RPMI7951 (cell line): ENCODE measurements at places on chromosomes 7 and 10.

- no peak for DNase-seq
Measured at GRCh38 chr7:69402696-69403095, 195.6 kb upstream of the AUTS2 start.

GRCh38 chr7:156177422-156178055 lies 365.3 kb upstream of the SHH start:
- DNase-seq: no peak

GRCh38 chr7:46281071-46281470 lies 360.0 kb upstream of the IGFBP3 start:
- no peak for DNase-seq

DNA sequence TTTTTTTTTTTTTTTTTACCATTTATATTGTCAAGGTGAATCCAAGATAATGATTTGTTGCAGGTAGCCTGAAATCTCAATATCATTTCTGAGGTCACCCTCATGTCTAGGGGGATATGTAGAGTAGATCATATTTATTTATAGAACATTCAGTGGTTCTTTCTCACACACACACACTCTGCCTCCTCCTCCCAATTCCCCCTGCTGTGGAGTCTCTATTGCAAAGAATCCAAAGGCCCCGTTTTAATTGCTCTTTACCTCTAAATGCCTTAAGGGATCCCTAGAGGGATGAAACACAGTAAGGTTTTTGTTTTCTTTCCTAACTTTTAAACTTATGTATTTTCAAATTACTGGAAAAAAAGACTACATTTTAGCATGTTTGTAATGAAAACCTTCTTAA lies 170.0 kb downstream of the PRKG1 start:
- no peak for DNase-seq

- peak; percentile 50 for DNase-seq
Measured at GRCh38 chr10:58064714-58065528, 202.8 kb downstream of the IPMK start.

DNA sequence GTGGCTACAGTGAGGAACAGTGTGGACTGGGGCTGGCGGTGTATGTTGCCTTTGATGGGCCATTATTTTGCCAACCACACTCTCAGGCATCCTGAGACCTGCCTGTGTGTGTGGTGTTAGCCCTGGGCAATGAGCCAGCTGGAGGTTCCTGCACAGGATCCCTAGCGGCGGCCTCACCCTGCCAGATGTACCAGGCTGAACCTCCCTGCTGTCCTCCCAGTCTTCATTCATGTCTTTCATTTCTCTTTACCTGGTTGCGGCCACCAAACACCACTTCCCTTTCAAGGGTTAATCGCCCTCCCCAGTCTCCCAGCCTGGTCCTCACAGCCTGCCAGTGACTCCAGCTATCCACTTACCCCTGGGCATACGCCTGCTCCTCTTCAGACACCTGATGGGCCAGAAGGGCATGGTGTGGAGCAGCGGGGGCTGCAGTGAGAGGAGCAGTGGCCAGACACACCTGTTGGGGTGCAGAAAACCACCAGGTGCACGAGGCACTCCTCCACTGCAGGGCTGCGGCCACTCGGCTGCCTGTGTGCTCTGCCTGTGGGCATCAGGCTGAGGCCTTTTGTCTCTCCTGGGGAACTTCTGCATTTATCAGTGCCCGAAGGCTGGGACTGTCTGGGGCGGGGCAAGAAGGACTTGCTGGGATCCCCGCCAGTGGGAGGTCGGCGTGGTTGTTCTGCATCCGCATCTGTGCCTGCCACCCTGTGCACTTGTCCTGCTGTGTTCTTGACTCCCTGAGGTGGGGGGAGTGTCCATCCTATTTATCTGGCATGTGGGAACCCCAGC lies 111.6 kb downstream of the ARHGAP22 start:
- peak; percentile 34 for DNase-seq

DNA sequence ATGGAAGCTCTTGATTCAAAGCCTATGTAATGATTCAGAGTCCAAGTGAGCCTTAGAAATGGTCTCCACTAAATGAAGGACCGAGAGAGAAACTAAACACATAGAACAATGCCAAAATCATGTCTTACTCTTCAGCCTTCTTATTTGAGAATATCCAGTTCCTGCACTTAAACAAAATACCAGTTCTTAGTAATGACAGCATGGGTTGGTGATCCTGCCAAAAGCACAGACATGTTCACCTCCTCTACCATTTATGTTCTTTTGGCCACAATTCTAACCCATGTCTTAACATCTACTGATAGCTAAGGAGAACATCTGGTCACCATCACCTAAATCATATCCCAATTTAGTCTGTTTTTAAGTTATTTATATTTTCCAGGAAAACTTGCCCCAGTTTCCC lies 239.6 kb upstream of the PTN start:
- DNase-seq: no peak

- DNase-seq: no peak
Measured at GRCh38 chr10:131320860-131321604, 9.5 kb upstream of the TCERG1L start.
